Activated naive CD4-positive, alpha-beta T cell treated with anti-CD3 and anti-CD28 coated beads, Interleukin-2, amount 50 U/mL, for 72 hours (primary cell): ENCODE measurements at places on chromosomes 6 and 20.

- DNase-seq: no peak
Observed at GRCh38 chr6:43089467-43089866, 13.4 kb downstream of the PTK7 start.

- no peak for DNase-seq
Observed at GRCh38 chr20:48465271-48465670, 362.5 kb downstream of the PREX1 start.

DNA sequence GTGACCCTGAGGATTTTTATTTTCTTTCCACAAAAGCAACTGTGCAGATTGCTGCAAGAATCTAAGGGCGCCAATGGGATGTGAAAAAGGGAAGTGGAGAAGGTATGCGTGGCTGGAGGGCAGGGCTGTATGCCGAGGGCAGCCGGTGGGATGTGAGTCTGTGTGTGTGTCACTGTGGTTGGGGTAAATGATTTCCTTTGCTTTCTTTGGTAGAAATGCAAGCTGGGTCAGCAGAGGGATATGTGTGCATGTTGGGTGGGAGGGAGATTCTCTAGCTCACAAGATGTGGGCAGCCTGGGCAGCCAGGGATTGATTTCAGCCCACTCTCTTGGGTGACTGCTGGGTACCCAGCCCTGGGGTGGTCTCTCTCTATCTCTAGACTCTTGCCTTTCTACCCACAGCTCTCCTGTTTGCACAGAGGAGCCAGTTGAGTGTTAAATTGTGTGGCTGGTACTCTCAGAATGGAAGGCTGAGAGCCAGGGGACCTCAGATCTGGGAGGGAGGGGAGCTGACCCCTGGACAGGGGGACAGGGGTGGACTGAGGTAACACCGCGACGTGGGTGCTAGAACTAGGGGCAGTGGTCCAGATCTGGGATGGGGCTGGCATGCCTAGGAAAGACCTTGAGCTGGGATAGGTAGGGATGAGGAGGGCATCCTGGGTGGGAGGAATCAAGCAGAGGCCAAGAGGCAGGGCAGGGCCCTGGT is 136.8 kb upstream of the RNF24 start:
- DNase-seq: no peak

DNA sequence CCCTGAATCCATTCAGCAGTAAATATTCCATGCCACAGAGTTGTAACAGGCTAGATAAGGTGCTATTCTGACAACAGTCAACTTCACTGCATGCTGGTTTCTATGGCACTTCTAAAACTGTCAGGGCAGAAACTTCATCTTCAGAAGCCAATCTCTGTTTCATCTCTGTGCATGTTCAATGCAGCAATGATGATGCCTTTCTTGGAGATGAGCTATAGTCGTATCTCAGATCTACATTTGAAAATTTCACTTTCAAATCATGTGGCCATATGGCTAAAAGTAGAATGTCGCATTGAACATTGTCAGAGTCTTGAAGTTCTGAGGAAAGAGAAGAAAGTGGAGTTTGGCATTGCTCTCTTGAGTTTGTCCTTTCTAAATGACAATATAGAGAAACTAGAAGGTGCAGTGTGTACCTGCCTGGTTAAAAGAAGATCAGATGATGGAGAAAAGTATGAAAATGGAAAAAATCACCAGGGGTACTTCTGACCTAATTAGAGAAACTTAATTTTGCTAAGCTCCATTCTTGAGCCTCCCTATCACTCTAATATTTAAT is 49.0 kb upstream of the VSTM2L start:
- DNase-seq: no peak

DNA sequence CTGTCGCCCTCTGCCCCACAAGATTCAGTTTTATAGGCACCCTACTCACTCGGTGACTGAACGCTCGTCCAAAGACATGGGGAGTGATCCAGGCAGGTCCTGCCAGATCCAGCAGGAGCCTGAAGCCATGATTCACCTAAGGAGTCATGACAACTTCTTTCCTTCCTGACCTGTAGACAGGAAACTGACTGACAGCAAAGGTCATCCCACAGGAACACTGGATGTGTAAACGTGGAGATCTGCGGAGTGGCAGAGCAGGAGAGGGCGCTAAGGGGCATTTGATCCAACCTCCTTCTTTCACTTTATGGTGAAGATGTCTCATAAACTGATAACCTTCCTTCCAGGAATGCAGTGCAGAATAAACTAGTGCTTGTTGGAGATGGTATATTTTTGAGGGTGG is 192.2 kb downstream of the GJA10 start:
- DNase-seq: no peak

GRCh38 chr6:73610444-73611275 is 43.1 kb downstream of the SLC17A5 start:
- DNase-seq: no peak

DNA sequence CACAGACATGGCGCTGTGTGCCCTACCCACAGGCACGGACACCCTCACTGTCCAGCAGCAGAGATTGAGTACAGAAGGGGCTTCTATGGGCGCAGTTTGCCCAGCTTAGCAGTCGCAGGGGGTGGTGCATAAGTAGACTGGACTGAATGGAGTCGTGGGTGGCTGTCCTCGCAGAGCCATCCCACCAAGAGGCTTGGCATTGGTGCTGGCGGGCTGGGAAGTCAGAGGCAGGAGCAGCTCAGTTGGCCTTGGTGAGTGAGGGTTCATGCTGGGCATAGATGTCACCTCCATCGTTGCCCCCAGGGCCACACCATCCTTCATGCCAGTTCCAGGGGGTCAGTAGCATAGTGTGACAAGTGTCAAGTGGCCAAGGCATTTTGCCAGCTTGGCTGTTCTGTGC is 25.2 kb downstream of the SUMO4 start:
- no peak for DNase-seq

DNA sequence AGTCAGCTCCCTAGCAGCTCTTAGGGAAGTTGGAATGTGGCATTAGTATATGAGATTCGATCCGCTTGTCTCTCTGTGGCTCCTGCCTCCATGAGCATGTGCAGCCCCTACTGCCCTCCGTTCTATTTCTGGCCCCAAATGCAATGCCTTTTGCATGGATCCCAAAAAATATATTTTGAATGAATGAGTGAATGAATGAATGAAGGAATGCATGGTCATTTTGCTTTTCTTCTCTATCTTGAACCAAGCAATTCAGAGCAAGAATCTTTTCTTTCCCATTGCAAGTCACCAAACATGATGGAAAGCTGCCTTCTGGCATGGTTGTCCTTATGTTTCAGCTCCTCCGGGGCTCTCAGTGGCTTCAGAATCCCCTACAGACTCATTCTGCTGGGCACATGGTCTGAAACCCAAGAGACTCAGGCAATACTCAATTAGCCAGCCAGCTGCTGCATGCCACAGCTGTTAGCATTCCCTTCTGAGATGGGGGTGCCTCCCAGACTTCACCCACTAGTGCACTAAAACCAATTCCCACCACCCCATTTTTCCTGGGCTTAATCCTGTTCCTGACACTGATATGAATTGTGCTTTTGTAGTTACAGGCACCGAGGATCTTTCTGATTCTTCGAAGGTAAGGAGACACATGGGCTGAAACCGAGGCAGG is 2.6 kb upstream of the IYD start:
- no peak for DNase-seq
